ENCODE measurements at places on chromosomes 4 and X.

- DNase-seq: no peak
These were observed 25.4 kb downstream of the TMSB4X start for GRCh38 chrX:13000301-13000811.

GRCh38 chr4:77235289-77235854 is 78.4 kb downstream of the CCNG2 start:
- no peak for DNase-seq

- no peak for DNase-seq
These were observed 28.9 kb downstream of the CPEB2 start for GRCh38 chr4:15031197-15031596.

DNA sequence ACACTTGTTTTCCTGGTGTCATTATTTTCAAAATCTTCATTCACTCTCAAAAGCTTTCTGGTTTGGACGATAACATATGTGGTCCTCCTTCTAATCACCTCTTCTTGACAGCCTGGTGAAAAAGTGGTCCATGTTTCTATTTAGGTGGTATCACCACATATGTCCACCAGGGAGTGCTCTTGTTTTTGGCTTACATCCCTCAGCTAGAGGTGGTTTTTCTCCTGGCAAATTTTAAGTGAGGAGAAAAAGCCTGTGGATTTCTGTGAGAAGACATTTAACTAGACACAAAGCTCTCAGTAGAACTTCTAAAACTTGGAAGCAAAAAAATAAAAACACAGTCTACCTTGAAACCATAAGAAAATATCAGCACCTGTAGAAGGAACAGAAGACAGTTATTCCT is 58.0 kb upstream of the FRMPD4 start:
- DNase-seq: no peak

GRCh38 chrX:39073131-39073530 is 271.9 kb downstream of the MID1IP1 start:
- no peak for DNase-seq

GRCh38 chr4:140066031-140066930 is 87.7 kb downstream of the MAML3 start:
- no peak for DNase-seq

DNA sequence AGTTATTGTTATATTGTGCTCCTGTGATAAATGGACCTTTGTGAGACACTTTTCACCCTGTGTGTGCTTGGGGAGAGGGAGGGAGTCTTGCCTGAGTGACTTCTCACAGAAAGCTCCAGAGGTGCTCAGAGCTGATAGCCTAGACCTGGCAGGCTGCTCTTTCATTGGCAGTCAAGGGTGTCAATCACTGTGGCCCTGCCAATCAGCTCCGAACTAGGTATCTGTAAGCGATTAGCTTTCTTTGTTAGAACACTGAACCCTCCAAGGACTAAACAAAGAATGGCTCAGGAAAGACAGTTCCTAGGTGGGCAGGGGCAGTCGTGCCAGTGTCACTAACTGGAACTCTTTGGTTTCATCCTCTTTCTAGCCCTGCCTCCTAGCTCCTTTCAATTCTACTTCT is 2.7 kb upstream of the NALF2 start:
- no peak for DNase-seq

- no peak for DNase-seq
These were observed 39.3 kb downstream of the SYTL5 start for GRCh38 chrX:38045538-38046096.

GRCh38 chrX:116873671-116874070 is 410.9 kb upstream of the CT83 start:
- no peak for DNase-seq
